Foreskin keratinocyte (primary cell): ENCODE measurements at places on chromosomes 16 and 17.

DNA sequence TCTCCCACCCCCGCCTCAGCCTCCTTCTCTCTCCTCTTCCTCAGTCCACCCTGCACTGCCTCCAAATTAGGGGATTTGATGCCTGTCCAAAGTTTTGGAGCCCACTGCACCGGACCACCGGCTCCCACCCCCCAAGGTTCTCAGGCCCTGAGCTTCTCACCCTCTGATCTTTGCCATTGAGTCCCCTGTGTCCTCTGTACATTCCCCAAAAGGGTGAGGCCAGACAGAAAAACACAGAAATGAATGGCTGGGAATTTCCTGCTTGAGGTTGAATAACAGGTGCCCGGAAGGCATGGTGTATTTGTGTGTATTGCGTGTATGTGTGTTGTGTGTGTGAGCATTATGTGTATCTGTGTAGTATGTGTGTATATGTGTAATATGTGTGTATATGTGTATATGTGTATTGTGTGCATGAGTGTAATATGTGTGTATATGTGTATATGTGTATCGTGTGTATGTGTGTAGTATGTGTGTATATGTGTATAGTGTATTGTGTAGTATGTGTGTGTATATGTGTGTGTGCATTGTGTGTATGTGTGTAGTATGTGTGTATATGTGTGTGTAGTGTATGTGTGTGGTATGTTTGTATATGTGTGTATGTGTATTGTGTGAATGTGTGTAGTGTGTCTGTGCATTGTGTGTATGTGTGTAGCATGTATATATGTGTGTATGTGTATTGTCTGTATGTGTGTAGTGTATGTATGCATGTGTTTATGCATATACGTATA, 16.0 kb upstream of the CCL17 start:
- no peak for DNase-seq

DNA sequence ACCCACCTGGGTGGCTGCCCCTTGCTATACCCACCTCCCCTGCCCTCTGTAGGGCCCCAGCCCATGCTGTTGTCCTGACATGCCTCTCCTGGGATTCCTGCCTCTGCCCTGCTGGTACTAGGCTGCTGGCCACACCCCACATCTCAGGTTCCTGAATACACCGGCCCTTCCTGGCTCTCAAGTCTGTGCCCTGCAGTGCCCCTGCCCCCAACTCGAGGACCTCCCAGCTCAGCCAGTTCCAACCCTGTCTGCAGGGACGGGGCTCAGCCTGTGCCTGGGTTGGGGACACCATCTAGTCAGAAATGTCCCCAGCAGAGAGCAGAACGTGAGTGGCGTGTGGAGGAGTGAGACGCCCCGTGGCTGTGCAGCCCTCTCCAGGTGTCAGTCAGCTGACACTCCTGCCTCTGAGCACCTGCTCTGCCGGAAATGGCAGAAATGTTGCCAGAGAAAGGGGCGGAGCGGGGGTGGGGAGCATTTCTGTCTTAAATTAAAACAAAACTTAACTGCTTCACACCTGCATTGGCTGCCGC, 28.7 kb downstream of the ACSF3 start:
- peak; percentile 28 for DNase-seq

- no peak for DNase-seq
Observed at GRCh38 chr17:48544349-48545021, 424 bp downstream of the HOXB2 start.

- no peak for DNase-seq
Observed at GRCh38 chr17:69763503-69763902, 311.5 kb upstream of the KCNJ16 start.

GRCh38 chr16:57985204-57986181, 14.6 kb upstream of the CNGB1 start:
- peak; percentile 18 for DNase-seq

DNA sequence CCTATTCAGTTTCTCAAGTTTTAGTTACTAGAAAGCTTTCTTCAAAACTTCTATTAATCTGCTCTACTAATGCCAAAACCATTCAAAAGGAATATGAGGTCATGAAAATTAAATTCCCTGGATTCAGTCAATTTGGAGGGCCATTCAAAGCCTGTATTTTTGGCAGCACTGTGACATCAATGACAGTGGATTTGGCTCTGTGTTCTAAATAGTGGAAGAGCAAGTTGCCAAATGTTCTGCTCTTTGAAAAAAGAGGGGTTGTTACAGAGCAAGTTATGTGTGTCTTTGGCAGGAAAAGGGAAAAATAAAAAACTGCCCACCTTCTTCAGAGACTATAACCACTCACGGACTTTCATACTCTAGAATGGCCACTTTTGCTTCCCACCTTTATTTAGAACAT, 3.2 kb upstream of the C16orf46 start:
- no peak for DNase-seq

GRCh38 chr16:35431829-35432663, 1972.6 kb downstream of the TP53TG3F start:
- no peak for DNase-seq

- no peak for DNase-seq
Observed at GRCh38 chr16:78300469-78300868, 201.0 kb downstream of the WWOX start.

DNA sequence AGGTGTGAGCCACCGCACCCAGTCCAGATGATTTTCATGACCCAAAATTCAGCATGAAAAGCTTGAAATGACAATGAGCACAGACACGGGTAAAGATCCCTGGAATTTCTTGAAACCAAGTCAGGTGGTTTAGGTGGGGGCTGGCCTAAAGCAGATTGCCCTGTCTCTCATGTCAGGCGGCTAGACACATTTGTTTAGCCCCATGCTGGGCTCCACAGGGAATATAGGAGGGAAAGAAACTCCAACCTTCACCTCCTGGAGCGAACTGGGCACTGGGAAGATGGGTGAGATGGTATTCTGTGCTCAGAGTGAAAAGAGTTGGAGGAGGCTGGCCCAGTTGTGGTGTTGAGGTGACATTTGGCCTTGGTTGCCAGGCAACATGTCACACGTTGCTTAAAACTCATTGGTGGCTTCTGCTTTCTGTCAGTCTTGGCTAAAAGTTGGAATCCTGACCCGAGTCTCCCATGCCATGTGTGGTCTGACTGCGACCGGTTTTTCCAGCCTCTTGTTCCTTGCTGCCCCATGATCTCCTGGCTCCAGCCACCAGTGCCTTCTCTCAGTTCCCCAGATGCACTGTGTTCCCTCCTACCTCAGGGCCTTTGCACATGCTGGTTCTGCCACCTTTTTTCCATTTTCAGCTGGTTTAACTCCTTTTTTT, 113.7 kb downstream of the ABCC6 start:
- no peak for DNase-seq

DNA sequence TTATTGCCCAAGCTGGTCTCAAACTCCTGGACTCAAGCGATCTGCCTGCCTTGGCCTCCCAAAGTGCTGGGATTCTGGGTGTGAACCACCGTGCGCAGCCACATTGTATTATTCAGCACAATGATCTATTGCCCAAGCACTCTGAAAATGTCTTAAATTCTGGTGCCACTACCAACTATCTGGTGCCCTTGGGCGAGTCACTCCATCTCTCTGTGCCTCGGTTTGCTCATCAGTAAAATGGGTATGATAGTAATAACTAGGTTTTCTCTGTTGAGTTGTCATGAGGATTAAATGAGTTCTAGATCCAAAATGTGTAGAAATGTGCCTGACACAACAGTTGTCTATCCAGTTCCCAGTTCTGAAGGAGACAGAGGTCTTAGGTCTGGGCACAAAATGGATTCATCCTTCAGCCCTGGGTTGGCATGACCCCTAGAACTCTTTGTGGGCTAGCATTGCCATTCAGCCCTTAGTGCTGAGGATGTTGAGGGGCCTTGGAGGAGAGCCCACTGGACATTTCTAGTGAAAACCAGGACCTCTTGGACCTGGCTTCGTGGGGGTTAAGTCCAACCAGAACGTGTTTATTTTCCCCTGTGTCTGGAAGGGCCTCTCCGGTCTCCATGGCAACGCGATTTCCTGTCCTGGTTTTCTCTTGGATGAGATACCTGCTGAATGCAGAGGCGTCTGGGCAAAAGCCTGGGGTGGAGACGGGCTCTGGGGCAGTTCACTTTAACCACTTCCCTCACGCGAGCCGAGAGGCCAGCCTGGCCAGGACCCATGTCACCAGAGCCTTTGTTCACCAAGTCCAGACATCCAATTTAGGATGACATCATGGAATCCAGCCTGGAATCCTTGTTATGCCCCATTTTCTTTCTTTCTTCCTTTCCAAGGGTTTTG, 43.7 kb upstream of the TNRC6A start:
- no peak for DNase-seq

- no peak for DNase-seq
Observed at GRCh38 chr16:89064606-89065457, 28.8 kb upstream of the ACSF3 start.

DNA sequence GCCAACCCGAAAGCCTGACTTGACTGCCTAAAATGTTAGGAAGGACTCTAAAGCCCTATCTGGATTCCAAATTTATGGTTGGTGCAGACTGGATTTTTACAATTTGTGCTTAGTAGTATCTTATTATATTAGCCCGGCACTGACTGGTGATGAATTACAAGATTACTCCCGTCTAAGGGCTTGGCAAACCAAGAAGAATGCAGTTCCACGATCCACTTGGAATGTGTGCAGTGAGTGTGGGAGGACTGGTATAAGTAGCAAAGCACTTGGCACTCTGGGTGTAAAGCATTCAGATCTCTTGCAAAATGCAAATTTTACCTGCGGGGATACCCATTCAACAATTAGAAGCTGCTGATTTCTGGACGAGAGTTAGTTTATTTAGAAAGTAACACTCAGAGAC, 539.4 kb downstream of the MAF start:
- peak; percentile 6 for DNase-seq

DNA sequence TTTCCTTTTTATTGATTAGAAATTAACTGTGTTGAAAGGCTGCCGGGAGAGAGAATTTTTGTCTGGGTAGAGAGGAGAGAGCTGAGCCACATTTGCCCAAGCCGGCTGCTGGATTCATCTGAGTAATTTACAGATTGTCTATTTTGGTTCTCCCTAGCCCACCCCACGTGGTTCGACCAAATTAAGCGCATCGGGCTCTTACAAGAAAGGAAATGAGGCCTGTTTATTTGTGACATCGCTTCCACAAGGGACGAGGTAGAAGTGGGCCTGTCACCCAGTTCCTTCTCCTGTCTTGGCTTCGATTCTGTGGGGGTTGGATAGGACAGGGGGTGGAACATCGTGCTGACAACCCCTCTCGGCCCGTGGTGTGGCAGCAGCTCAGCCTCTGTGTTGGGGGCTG, 42.9 kb downstream of the SYT17 start:
- DNase-seq: no peak

GRCh38 chr17:32276171-32276601, 10.6 kb downstream of the RHBDL3 start:
- DNase-seq: no peak

DNA sequence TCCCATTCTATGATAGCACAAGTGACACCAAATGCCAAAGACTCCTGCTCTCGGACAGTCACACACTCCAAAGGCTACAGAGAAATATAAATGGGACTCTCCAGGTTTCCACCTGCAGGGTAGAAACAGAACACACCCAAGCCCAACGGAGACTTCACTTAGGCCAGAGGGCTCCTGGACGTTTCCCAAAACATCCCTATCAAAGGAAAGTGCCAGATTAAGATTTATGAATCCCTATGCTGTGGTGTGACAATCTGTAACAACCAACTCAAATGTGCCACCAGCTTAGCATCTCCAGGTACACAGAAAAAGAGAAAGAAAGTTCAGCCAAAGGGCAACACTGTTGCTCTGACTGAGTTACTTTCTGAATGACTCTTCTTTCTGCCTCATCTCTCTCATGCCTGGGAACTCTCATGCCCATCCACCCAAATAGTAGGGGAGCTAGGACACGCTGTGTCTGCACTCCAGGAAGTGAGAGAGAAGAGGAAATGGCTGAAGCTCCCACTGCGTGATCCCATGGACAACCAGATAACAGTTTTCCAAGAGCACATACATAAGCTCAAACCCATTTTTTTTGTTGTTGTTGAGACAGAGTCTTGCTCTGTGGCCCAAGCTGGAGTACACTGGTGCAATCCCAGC, 49.7 kb downstream of the SMG6 start:
- no peak for DNase-seq

DNA sequence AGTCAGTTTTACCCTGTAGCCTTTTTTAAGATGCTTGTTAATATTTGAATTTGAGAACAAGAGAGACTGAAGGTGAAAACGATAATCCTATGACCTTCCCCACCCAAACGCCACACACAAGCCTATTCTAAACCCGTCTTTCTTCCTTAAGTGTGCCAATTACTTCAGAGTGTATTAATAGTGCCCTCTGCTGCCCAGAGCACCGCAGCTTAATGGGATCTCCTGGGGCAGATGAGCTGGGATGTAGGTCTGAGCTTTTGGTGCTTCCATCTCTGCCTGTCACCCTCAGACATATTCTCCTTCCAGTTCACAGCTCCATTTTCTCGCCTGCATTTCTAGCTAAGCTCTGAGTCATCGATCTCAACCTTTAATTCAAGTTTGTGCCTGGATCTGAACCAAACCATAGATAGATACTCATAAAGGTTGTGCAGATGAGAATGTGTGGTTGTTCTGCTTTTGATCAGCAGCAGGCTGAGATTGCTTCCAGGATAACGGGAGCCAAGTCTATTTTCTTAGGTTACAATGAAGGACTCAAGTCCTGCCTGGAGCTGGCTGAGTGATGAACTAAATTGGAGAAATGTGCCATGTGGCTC, 46.4 kb upstream of the CDH13 start:
- DNase-seq: no peak

GRCh38 chr17:47400333-47400732, 76.6 kb downstream of the EFCAB13 start:
- DNase-seq: no peak

DNA sequence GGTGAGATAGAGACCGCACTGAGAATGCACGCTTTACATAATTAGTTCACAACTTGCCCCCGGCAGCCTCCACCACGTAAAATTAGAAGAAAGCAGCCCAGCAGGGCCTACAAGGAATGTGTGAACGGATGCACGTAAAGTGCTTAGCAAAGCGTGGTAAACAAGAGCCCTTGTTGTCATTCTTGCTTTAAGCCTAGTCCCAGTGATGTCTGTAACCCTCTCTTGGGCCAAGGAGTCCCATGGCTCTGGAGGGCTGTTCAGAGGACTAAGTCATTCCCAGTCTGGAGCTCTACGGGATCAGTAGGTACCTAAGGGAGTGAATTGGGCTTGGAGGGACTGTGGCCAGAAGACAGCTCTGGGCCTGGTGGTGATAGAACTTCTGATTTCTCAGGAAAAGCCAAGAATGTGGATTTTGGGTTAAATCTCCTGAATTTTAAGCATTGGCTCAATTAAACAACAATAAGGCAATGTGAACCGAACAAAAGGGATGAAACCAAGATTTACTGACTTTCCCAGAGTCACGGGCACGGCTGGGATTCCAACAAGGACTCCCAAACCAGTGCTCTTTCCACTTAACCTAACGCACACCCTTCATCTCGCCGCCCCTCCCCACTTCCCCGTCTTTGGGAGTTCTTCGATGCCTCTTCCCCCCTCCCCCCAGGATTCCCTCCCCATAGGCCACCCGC, 775 bp upstream of the CHP2 start:
- no peak for DNase-seq

- DNase-seq: no peak
Observed at GRCh38 chr17:83152227-83152744, 72.9 kb downstream of the METRNL start.
